ENCODE measurements at places on chromosomes 7 and 10.

DNA sequence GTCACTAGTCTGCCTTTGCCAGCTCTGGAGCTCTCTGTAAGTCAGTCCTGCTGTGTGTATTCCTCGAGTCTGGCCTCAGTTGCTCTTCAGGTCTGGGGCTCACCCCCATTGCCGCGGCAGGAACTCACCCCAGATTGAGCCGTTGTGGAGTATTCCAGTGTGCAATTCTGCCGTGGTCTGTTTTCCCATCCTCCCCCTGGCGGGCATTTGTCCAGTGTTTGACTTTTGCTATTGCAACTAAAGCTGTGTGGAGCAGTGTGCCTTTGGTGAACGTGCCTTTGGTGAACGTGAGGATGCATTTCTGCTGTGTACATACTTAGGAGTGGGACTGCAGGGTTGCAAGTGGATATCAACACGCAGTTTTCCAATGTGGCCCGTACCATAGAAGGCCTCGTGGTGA lies 134.5 kb downstream of the FAM53B start:
- no peak for DNase-seq

- no peak for DNase-seq
Observed at GRCh38 chr7:77940647-77941046, 142.1 kb downstream of the PHTF2 start.

GRCh38 chr10:106775127-106775526 lies 389.4 kb downstream of the SORCS1 start:
- DNase-seq, result no peak

GRCh38 chr10:14686356-14686755 lies 88.3 kb downstream of the FAM107B start:
- DNase-seq, result no peak

DNA sequence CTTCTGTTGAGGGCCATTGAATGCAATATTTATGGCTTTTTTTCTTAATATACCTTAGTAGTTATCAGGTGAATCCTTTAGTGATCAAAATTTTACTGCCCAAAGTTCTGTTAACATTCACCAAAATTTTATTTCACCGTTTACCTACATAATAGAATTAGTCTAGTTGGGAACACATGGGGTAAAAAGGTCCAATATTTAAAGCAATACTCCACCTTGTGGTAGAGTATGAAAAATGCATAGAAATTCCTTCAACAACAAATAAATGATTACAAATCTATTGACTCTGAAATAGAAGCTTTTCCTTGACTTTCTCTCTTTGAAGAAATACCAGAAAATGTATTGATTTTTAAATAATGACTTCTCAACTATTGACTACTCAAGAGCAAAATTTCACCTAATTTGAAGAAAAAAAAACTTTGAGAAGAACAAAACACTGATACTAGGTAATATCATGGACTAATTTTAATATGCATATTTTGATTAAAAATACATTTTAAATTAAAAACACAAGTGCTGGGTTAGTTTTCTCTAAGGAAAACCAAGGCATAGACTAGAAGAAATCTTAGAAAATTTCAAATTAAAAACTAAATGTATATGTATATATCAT lies 43.3 kb downstream of the POLR1F start:
- no peak for DNase-seq

DNA sequence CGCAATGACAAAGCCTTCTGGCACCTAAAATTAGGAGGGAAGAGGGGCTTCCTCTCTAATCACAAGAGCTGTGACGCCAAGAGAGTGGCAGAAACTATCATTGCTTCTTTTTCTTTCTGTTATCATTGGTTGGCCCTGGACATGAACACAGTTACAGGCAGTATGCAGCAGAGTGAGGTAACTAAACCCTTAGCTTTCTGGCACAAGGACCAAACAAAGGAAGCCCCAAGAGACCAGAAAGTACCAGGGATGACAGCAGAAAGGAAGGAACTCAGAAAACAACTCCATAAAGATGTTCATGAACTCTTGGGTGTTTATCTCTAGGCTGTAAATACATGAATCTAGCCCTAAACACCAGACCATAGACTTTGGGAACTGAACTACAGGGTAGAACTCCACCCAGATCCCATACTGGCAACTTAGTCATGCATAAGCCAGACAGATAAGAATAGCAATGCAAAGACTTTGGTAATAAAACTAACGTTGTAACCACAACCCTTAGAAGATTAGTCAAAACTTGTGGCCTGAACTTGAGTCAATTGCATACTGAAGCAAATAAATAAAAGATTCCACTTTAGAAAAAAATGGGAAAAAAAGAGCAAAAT lies 195.7 kb upstream of the PTN start:
- DNase-seq, result no peak

DNA sequence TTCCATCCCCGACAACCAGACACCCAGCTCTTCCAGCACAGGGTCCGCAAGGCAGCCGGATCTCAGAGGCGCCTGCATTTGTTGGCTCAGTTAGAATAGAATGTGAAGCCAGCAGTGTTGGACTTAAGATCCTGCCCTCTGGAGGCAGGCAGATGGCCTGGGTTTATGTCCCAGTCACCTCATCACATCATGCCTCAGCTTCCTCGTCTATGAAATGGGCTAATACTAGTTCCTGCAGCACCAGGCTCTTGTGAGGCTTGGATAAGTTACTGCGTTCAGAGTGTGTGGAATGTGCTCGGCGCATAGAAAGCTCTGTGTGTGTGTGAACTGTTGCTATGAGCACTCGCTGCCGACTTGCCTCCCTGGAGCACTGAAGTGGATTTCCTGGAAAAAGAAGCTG lies 202.5 kb upstream of the GPR26 start:
- DNase-seq, result no peak

GRCh38 chr10:13712476-13712836 lies 125.7 kb downstream of the PRPF18 start:
- no peak for DNase-seq

DNA sequence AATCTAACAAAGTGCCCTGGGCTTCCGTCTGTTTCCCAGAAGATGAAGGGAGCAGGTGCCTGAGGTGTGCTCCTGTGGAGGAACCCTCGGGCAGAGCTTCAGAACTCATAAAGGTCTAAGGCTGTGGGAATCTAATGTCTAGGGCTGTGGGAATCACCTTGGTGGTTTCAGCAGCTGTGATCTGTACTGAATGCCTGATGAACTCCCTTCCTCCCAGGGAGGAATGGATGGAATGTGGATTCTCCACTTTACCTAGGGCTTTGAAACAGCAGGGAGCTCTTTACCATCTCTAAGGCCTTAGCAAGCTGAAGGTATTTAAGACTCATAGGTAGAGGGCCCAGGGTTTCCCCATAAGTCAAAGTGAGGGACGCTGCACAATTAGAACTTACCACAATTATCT lies 36.0 kb upstream of the SEMA3E start:
- DNase-seq, result no peak

DNA sequence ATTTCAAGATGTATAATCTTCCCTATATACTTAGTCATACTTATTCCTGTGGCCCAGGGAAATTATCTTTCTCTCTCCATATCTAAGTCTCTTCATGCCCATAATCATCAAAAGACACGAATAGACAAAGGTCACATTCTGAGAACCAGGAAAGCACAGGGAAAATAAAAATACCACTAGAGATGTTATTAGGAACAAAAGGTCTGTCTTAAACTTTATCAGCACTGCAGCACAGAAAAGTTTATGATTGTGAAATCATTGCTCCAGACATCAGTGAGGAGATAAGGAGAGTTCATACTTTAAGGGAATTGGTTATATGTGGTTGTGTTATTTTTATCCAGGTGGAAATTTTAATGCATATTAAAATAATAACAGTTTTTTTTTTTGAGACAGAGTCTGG lies 974.6 kb upstream of the CELF2 start:
- no peak for DNase-seq

DNA sequence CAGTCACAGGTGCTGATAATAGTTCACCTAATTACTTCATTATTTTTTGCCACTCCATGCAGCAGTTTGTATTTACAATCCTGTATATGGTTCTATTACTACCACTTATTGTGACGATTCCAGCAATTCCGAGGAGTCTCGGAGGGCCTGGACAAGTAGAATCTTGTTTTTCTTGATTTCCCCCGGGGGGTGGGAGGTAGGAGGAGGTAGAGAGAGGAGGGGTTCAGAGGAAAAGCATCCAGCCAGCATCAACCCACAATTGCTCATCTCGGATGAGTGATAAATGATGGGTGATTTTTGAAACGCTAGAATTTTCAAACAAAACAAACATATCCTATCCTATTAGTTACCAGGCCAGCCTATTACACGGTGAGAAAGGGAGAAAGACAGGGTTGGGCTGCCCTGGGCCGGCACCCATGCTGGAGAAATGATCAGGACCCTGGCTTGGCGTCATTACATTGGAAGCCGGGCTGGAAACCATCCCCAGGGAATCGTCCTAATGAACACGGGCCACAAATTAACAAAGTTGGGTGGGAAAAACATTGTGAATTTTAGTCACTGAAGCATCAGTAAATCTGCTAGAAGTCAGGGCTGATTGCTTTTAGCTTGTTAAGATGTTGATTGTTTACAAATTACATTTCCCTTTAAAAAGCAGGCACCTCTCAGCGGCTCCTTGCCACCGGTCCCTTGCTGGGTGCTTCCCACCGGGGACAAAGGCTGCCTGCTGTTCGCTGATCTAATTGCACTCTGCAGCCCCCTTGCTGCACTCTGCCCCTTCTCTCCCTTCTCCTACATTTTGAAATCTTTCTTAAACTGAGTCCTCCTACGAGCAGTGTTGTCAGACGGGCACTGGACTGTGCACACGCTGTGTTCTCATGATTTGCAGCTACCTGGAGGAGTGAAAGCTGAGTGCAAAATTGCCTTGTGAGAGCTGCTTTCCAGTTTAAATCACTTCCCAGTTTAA lies 95.5 kb downstream of the FAM204A start:
- no peak for DNase-seq

- DNase-seq, result peak; percentile 32
Observed at GRCh38 chr7:105014693-105015389, 836 bp downstream of the KMT2E start.

DNA sequence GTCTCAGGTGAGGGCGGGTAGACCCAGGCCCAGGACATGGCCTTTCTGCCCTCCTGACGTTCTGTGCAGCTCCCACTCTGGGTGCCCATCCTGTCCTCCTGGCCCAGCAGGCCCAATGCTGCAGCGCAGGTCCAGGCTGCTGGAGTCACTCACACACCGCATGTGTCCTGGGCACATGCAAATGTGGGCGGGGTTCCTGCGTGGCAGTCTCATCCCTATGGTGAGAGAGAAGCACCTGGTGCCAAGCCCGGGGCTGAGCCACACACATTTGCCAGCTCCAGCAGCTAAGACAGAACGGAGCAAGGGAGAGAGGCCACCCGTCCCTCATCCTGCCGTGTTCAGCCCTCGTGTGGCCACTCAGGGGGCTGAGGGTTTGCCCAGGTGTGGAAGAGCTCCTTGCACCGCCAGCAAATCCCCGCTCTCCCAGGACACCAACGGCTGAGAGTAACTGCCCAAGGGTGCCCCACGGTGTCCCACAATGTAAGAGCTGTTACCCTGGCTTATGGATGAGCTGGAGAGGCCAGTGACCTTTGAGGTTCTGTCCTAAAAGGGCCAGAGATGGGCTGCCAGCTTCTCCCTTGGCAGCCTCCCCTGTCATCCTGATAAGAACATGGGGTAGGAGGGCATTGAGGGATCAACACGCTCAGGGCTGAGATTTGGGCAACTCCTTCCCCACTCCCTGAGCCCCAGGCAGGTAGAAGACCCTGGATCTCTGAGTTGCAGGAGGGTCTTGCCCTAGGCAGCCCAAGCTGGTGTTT lies 4.4 kb downstream of the FUOM start:
- no peak for DNase-seq

DNA sequence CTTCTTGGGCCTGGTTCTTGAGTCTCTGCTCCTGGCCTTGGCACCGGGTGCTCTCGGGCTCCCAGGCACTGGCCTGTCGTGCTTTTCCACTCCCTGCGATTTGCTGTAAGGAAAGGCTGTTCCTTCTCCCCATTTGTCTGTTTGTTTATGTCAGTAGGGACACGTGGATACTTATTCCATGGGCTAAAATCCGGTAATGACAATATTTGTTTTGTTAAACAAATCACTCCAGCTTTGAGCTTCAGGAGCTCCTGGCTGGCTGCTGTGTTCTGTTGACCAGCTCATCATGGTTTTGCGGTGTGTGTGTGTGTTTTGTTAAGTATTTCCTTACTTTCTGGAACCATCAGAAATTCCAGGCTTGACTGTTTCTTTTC lies 17.5 kb upstream of the JAKMIP3 start:
- no peak for DNase-seq

DNA sequence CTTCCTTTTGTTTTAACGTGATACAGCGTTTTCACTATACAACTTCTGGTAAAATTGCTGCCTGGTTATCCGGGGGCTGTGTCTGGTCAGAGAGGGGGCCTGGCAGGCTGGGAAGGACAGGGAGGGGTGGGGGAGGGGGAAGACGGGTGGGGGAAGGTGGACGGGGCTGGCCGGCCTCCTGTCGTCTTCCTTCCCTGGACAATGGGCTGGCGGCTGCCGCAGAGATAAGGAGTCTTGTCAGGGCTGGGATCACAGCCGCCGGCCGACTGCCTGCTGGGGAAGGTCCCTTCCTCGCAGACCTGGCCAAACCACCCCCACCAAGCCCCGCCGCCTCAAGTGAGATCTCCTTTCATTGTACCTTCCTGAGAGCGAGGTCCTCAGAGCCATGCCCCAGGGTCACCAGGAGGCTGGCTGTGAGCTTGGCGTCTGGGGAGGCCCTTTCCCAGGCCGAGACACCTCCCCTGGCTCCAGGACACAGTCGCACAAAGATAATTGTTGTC lies 151.2 kb upstream of the TNRC18 start:
- no peak for DNase-seq

DNA sequence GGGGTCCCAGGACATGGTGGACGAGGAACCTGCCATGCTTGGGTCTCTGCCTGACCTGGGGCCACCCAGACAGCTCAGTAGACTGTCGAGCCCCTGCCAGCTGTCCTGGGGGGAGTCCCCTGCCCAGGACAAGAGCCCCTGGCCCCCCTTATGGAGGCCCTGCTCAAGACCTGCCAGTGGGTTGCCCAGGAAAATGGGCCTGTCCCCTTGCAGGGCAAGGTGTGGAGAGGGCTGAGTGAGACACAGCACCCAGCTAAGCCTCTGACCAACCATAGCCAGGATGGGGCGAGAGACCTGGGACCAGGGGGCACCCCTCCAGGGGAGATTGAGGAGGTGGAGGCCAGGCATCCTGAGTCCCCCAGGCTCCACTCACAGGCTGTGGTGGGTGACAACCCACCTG lies 1.8 kb downstream of the FUOM start:
- DNase-seq, result no peak

- DNase-seq, result no peak
Observed at GRCh38 chr7:140005754-140006503, 56.8 kb downstream of the PARP12 start.

GRCh38 chr7:156174428-156174827 lies 362.2 kb upstream of the SHH start:
- DNase-seq, result no peak

- no peak for DNase-seq
Observed at GRCh38 chr10:32323051-32323450, 23.9 kb downstream of the EPC1 start.

DNA sequence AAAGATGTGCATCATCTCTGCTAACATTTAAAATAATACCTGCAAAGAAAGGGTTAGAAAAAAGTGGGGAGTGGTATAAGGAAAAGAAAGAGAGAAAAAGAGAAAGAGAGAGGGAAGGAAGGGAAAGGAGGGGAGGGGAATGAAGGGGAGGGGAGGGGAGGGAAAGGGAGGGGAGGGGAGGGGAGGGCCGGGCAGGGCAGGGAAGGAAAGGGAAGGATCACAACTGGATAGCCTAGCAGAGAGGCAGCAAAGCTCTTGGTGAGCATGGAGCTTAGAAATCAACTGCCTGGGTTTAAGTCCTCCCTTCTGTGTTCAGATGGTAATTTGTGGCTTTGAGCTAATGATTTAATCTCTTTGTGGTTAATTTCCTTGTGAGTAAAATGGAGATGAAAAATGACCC lies 5.4 kb upstream of the FAM237B start:
- DNase-seq, result no peak

- no peak for DNase-seq
Observed at GRCh38 chr10:93680412-93681047, 21.9 kb downstream of the FRA10AC1 start.

GRCh38 chr10:67521546-67521945 lies 174.4 kb downstream of the CTNNA3 start:
- no peak for DNase-seq
